ENCODE measurements at places on chromosomes 7 and 10. TPM values are rescaled to one million over a fixed set of nuclear protein-coding genes. Genes with fewer than 3 reads are reported as not detected.
A peak's percentile ranks its signal among the peaks of the same experiment; 100 is the strongest.

The LAMB4 gene
- total RNA-seq: 0.24 TPM

The CLDN3 gene
- total RNA-seq: not detected

The C7orf33 gene
- total RNA-seq: not detected

The LAMB1 gene
- 458 TPM for total RNA-seq

The TMEM243 gene
- total RNA-seq: 29.9 TPM

The CCL24 gene
- not detected for total RNA-seq

The ASZ1 gene
- total RNA-seq: not detected

The LBX1 gene
- not detected for total RNA-seq

The NOS3 gene
- total RNA-seq: 16.5 TPM

The HTR5A gene
- total RNA-seq: not detected

The LHPP gene
- 7.6 TPM for total RNA-seq

DNA sequence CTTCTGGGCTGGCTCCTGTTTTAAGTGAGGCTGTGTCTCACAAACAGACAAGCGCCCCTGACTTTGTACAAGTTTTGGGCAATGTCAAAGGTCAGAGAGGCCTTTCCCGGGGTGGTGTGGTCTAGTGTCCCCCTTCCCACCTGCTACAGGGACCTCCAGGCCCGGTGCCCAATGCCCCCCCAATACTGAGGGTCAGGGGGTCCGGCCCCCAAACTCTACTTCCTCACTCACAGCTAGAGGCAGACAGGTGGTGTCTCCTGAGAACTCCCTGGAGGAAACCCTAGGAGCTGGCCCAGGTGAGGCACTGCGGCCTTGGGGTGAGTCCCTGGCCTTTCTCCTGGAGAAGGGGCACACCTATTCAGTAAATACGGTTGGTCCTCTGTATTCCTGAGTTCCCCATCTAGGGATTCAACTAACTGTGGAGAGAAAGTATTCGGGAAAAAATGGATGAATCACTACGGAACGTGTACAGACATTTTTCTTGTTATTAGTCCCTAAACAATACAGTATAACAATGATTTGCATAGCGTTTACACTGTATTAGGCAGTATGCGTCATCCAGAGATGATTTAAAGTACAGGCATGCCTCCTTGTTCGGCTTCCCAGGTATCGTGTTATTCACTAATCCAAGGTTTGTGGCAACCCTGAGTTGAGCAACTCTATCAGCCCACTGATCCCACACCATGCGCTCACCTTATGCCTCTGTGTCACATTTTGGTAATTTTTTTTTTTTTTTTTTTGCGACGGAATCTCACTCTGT lies 308.1 kb downstream of the WDR37 start:
- no peak for DNase-seq

- no peak for DNase-seq
These were observed 127.9 kb downstream of the ARID5B start for GRCh38 chr10:62029401-62029800.

DNA sequence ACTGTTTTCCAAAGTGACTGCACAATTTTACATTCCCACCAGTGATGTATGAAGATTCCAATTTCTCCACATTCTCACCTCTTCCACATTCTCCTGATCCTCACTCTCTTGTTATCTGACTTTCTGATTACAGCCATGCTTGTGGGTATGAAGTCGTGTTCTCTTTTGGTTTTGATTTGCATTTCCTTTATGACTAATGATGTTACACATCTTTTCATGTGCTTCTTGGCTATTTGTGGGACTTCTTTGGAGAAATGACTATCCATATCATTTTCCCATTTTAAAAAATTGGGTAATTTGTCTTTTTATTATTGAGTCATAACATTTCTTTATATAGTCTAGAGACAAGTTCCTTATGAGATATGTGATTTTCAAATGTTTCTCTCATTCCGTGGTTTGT lies 10.5 kb upstream of the GIMAP8 start:
- no peak for DNase-seq

DNA sequence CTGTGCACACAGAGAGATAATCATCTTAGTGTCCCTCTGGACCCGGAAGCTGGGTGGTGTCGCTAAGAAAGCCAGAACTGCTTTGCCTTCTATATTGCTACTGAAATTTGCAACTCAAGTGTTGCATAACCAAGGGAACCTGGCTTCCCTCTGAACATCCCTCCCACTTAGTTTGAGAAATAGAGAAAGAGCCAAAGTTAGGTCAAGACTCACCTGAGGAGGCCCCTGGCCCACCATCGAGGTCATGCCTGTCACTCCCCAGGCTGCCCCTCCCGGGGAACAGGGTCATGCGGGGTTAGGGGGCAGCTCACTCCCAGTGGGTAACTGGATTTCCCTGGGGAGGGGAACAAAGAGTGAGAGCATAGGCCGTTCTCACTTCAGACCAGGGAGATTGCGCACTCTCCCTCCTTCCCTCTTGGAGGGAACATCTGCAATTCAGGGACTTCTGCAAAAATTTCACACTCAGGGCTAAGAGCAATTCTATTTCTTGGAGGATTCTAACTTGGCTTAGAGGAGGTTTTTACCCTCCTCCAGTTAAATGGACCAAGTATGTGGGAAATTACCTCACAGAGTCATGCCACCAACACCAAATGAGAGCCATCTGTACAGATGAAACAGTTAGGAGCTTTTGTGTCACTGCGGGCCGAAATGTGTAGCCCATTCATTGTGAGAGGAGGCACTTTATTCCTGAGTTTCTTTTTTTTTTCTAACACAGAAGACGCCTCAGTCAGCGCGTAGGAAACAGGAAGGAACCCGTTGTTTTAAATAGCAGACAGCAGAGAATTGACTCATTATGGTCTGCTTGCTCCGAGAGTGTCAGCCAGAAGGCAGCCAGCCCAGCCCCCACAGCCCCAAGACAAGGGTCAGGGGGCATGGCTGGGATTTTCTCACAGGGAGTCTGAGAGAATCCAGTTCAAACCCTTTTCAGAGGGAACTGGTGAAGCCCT lies 221.3 kb downstream of the ARHGAP12 start:
- peak; percentile 87 for DNase-seq

DNA sequence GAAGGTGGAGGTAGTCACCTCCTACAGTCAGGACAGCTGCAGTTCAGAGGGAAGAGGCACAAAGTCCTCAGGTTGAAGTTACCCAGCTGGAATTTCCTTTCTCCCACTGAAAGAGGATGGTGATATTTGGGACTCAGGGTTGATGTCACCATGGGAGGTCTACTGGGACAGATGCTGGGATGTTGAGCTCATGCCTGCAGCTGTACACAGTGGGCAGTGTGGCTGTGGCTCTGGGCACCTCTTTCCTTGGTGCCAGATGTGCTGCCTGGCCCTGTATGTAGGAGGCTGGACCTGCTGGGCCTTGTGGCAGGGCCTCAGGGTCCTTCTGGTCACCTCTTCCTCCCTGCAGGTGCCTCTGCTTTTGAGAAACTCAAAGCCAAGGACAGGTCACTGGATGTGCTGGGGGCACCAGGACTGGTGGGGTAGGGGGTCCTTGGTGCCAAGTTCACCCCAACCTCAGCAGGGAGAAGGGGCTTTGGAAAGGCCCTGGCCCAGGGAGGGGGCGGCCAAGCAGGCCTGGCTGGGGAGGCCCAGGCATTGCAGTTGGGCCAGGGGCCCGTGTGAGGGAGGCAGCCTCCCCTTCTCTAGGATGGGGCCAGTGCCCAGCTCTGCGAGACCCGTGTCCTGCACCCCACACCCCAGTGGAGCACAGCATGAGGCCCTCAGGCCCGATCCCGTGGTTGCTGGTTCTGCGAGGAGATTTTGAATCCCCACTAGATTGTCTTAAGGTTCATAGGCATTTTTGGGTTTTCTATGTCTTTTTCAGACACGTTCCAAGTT lies 103.1 kb downstream of the BMS1 start:
- no peak for DNase-seq

- peak; percentile 44 for DNase-seq
These were observed 563 bp upstream of the JMJD1C start for GRCh38 chr10:63466144-63466935.

DNA sequence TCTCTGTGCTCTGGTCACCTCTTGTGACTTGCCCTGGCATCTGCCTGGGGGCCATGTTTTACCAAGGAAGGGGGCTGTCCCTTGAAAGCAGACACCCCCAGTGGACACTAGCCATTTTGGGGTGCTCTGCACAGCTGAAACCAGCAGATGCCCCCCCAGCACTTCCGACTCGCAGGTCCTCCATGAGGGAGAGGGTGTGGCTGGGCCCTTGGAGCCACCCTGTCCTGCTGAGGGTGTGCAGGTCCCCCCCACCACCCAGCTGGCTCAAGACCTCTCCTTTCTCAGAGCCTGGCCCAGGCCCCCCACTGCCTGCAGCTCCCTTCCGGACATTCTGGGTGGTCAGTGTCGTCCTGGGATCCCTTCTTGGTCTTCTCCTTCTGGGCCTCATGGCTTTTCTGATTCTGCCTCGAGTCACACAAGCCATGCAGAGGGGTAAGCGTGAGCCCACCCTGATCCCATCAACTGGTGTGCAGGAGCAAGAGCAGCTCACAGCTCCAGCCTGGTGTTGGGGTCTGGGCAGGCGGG lies 12.3 kb downstream of the SCART1 start:
- DNase-seq: no peak

GRCh38 chr7:15783987-15784693 lies 97.7 kb upstream of the MEOX2 start:
- DNase-seq: no peak

GRCh38 chr7:52992001-52992400 lies 43.4 kb upstream of the POM121L12 start:
- no peak for DNase-seq

GRCh38 chr10:36725581-36726520 lies 399.5 kb upstream of the ANKRD30A start:
- peak; percentile 5 for DNase-seq

DNA sequence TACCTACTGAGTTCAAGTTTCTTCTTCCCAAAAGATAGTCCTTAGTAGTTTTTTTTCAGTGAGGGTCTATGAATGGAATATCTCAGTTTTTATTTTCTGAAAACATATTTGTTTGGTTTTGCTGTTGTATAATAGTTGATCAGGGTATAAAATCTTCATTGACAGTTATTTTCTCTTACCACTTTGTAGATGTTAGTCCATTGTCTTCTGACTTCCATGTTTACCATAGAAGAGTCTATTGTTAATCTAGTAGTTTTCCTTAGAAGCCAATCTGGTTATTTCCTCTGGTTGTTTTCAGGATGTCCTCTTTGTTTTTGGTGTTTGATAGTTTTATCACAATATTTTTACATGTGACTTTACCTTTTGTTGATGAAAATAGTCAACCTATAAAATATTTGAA lies 5.5 kb upstream of the ZNF777 start:
- no peak for DNase-seq

DNA sequence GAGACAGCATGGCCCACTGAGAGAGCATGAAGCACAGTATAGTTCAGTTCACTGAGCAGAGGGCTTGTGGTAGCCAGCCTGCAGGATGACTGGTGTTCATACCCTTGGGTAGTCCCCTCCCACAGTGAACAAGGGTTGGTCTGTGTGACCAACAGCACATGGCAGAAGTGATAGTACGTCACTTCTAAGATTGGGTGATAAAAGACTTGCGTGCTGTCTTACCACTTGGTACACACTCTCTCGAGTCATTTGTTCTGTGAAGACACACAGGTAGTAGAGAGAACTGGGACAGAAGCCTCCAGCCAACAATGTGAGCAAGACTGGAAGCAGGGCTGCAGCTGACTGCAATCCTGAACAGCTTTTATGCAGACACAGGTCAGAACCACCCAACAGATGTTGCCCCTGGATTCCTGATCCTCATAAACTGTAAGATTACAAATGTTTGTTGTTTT lies 14.6 kb downstream of the EPC1 start:
- no peak for DNase-seq

DNA sequence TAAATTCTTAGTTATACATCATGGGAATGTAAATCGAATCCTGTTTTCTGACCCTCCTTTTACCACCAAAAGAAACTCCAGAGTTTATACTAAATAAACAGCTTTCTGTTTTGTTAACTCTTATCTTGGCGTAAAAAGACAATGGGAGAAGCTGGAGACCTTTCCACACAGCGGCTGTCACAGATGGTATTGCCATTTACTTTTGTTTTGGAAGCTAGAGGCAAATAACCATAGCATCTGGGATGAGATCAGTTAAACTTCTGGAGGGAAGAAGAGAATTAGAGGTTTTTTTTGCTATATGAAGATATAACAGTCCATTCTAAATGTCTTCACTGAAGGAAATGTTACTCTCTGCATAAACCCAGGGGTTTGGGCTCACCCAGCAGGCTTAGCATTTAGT lies 258.9 kb downstream of the REEP3 start:
- DNase-seq: no peak

DNA sequence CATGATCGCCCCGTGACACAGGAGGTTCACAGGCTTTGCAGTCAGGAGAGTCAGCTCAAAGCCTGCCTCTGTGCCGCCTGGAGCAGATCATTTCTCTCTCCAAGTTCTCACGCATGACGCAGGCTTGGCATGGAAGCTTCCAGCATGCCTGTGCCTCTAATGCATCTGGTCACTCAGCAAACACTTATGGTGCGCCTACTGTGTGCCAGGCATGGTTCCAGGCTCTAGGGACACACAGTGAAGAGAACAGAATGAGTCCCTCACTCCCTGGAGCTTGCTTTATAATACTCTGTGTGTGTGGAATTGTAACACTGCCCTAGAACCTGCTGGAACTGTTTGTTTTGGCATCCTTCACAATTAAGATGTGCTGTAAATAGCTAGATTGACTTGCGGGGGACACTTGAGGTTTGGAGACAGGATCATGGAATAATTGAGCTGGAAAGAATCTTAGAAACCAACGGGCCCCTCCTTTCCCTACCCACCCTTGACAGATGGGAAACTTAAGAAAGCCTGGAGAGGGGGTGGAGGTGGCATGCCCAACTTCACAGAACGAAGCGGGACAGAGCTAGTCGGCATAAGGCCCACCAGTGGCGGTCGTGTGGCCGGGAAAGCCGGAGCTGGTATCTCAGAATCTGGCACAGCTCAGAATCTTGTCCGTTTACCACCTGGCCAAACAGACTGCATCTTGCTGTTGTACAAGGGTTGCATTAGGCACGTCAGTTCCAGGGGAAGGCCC lies 4.6 kb upstream of the MYH16 start:
- no peak for DNase-seq

GRCh38 chr10:35650894-35651293 lies 8.8 kb upstream of the FZD8 start:
- no peak for DNase-seq

- DNase-seq: no peak
These were observed 53.1 kb upstream of the DDC start for GRCh38 chr7:50618281-50618680.

- DNase-seq: no peak
These were observed 143.9 kb downstream of the HIBADH start for GRCh38 chr7:27518561-27519350.

DNA sequence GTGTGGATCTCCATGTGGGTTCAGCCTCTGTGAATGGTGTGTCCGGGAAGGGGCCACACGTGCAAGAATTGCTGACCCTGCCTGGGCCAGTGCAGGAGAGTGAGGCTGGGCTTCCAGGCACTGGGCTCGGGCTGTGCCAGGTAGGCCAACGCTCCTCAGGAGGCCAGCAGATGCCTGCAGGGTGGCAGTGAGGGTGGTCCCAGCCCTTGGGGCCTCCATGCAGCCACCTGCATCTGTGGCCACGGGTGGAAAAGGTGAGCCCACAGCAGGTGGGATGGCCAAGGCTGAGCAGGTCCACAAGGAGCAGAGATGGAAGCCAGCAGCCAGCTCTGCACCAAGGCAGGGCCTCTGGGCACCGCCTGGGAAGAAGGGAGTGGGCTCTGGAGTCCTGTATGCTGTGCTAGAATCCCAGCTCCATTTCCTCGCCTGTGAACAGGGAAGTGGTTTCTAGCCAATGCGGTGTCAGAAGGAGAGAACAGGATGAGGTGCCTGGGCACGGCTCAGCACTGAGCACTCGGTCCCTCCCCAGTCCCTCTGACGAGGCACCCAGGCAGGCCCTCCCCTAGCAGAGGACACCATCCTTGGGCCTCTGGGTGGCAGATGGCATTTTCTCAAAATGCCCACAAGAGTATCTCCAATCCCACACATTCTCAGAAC lies 31.1 kb upstream of the RET start:
- no peak for DNase-seq

GRCh38 chr7:106031300-106032035 lies 68.4 kb downstream of the CDHR3 start:
- DNase-seq: no peak

Measured in glomerular endothelial cell (primary cell).